ENCODE measurements at places on chromosomes 4 and X.

GRCh38 chr4:15902746-15903145 lies 35.8 kb downstream of the FGFBP1 start:
- no peak for DNase-seq

DNA sequence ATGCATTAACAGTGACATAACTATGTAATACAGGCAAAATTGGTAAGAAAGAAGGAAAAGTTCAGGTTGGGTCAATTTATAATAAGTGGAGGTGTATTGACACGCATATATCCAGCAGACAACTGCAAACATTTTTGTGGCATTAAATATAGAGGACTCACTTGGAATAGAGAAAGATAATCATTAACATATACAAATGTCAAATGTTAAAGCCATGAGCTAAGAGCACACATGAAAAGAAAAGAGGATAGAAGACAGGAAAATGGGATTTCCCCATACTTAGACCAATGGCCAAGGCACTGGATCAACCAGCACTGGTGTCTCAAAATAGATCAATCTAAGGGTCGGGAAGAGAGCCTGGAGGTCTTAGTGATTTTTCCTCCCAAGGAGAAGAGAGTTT lies 187.6 kb downstream of the PDGFC start:
- DNase-seq: no peak

DNA sequence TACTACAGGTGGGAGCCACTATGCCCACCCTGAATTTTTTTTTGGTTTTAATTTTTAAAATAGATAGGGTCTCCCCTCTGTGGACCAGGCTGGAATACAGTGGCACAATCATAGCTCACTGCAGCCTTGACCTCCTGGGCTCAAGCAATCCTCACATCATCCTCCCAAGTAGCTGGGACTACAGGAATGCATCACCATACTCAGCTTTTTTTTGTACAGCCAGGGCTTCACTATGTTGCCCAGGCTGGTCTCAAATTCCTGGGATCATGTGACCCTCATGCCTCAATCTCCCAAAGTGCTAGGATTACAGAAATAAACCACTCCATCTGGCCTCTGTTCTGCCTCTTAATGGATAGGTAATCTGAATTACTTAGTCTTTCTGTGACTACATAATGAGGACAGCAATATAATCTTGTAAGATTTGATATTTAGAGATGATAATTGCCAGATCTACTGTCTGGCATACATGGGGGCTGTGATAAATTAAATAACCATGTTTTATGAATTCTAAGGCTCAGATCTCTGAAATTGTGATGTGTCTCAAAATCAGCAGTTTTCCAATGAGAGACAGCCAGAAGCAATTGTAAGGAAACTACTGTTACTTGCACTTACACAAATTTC lies 26.7 kb downstream of the PDS5A start:
- no peak for DNase-seq

GRCh38 chr4:168537571-168537970 lies 40.7 kb downstream of the PALLD start:
- no peak for DNase-seq
